ENCODE measurements at places on chromosomes 5 and 9. TPM values are rescaled to one million over a fixed set of nuclear protein-coding genes. Genes with fewer than 3 reads are reported as not detected.

DMRT2 gene
- 0.77 TPM for total RNA-seq

FGF10 gene
- not detected for total RNA-seq

PCDHA7 gene
- under 0.01 TPM for total RNA-seq

NUTM2F gene
- total RNA-seq: not detected

NOXA1 gene
- 0.69 TPM for total RNA-seq

NDUFS6 gene
- 48.3 TPM for total RNA-seq

SLC34A1 gene
- 0.15 TPM for total RNA-seq

GPRIN1 gene
- total RNA-seq: 11.4 TPM

RGS14 gene
- 17.9 TPM for total RNA-seq

PCDHB3 gene
- not detected for total RNA-seq

LECT2 gene
- not detected for total RNA-seq

CCNI2 gene
- not detected for total RNA-seq

GNA14 gene
- under 0.01 TPM for total RNA-seq

RMRP gene
- total RNA-seq: 99,310 TPM

TMEM215 gene
- total RNA-seq: under 0.01 TPM

CD74 gene
- 31.7 TPM for total RNA-seq

CDC23 gene
- total RNA-seq: 26.2 TPM

GBGT1 gene
- 6.8 TPM for total RNA-seq

CDK9 gene
- total RNA-seq: 33.1 TPM

RPL35 gene
- 2,712 TPM for total RNA-seq

NEUROG1 gene
- total RNA-seq: not detected

CDC20B gene
- not detected for total RNA-seq
